ENCODE measurements at places on chromosomes 2 and 18.

- peak; percentile 70 for DNase-seq
Observed at GRCh38 chr2:84494070-84494469, 22.2 kb upstream of the DNAH6 start.

DNA sequence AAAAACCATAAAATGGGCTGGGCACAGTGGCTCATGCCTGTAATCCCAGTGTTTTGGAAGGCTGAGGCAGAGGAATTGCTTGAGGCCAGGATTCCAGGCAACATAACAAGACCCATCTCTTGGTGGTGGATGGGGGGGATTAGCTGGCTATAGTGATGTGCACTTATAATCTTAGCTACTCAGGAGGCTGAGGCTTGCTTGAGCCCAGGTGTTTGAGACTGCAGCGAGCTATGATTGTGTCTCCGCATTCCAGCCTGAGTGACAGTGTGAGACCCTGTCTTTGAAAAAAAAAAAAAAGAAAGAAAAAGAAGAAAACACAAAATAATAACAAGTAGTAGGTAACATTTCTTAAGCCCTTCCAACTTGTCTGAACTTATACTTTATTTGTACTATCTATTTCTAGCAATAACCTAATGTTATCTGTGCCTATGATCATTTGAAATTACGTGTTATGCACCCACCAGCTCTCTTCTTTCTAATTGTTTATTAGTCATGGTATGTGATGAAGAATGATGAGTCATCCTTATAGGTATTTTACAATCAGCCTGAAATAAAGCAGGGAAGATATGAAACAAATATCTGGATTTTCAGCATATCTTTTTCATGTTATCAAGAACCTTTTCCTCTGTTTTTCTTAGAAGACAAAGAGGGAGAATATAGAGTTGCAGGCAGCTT is 129.3 kb upstream of the UNC80 start:
- DNase-seq = peak; percentile 27

GRCh38 chr2:59462422-59463197 is 1090.8 kb downstream of the BCL11A start:
- no peak for DNase-seq

GRCh38 chr2:79041032-79041448 is 15.5 kb downstream of the REG3G start:
- DNase-seq = no peak

GRCh38 chr2:195709901-195710806 is 53.1 kb downstream of the SLC39A10 start:
- peak; percentile 82 for DNase-seq

- no peak for DNase-seq
Observed at GRCh38 chr2:190877436-190877835, 3.2 kb upstream of the GLS start.

DNA sequence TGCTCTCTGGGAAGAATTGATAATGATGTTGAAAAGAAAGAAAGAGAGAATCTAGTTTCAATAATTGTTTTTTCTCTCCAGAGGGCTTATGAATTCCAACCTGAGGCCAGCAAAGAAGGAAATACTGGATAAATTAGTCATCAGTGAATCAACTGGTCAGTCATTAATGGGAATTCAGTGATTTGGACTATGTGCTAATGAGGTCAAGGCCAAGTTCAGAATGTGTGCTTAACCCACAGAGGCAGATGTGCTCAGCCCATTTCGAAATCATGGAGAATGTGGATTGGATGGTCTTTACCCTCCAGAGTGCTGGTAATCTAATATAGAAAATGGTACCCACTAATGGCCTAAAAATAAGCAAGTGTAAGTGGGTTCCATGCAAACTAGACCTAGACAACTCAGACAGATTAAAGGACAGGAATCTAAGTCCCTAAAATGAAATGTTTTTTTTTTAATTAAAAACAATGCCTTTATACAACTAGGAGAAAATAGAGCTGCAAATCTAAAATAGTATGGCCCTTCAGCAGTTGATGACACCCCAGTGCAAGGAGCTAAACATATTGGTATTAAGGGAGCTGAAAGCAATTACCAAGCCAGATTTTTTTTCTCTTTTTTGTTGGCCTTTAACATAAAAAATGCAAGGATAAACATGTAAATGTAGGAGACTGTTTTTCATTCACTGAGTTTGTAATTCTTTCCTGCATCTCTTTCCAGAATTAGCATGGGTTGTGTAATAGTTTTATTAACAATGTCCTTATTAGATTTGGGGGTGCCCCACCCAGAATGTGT is 296.9 kb downstream of the SATB2 start:
- DNase-seq = peak; percentile 94

DNA sequence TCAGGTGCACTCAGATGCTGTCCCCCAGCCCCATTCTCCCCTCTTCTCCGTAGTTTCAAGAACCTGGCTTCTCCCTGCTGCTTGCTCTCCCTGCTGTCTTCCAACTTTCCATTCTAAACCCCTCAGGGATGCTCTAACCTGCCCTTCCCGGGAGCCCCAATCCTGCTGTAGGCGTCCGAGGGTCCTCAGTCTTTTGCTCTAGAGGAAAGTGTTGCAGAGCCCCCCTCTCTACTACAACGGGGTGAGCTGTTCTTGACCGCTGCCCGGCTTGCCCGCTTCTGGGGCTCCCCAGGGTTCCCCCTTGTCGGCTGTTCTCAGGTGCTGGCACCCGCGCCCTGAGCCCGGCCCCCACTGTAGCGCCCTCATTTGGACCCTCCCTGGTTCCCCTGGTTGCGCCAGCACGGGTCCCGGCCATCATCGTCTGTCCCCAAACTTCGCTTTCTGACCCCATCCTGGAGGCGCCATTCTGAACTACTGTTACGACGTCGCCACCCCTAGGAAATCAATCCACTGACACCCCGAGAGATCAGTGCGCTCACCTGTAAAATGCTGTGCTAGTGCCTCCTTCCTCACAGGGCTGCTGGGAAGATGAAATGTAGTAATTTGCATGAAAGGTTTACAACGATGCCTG is 31.9 kb upstream of the REG3G start:
- no peak for DNase-seq

DNA sequence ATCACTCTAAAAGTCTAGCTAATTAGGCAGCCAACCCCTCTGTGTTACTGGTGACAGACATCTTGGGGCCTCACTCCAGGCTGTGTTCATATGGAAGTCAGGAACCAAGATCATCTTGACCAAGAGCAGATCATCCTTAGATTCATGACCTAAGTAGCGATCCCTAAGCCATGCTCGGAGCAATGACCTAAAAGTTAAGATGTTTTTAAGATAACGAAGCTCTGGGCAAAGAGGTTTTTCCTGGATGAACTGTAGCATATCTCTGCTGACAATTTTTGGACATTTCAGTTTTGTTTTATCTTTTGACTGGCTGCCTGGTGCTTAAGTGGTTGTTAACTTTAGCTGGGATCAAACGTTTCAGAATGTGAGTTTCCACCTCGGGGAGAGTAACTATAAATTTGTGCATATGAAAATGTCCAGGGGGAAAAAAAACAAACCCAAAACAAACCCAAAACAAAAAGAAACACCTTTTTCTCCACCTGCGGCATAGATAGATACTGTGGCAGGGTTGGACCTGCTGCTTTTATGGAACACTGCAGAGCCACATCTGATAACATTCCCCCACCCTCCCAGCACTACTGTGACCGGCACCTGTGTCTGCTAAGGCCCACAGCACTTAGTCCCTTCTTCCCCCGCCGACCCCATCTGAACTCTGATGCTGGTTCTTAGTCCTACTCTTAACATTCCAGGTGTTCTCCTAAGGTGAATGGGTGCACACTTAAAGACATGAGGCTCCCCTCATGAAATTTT is 45.5 kb downstream of the EPAS1 start:
- no peak for DNase-seq

GRCh38 chr2:217182926-217183325 is 323.1 kb upstream of the TNP1 start:
- no peak for DNase-seq

- no peak for DNase-seq
Observed at GRCh38 chr2:122753336-122753735, 997.9 kb downstream of the TSN start.

DNA sequence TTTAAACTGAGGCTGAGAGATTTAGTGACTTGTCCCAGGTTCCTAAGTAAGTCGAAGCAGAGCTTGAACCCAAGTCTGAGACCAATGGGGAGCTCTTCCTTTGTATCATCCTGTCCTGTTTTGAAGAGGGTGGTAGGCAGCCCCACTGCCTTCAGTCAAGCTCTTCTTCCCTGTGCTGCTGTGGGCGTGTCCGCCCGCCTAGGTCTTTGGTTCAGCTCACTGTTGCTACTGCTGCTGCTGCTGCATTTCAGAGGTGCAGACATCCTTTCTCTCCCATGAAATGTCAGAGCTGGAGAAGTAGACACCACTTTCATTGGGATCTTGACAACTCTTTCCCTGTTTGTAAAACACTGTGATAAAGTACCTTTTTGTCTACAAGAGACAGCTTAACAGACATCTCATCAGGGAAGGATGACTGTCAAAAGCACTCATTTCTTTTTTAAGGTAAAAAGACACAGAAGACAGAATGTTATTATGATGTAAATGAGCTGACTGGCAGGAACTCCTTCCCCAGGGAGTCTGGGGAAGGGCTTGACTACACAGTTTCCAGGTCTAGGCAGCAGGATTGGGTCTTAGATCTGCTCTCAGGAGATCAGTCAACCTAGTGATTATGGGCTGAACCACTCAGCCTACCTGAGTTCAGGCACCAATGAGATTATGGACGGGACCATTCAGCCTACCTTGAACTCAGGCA is 91.7 kb upstream of the TRIB2 start:
- DNase-seq = no peak

- DNase-seq = peak; percentile 55
Observed at GRCh38 chr2:231672617-231673347, 35.5 kb upstream of the PTMA start.

- no peak for DNase-seq
Observed at GRCh38 chr2:151728804-151729414, 5.4 kb downstream of the NEB start.

DNA sequence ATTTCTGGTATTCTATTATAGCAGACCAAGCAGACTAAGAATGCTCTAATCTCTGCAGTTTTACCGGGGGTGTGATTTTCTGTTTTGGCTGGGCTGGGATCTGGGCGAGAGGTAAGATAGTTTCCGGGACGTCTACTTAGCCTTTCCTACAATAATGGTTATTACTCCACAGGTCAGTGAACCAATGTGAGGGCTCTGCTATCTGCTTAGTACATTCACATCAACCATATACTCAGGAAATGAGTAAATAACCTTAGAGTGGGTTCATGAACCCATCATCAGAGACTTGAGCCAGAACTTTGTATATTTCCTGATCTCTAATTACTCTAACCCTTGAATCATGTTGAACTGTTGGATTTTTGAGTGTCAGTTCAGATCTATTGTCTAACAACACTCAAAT is 90.1 kb upstream of the NOL4 start:
- DNase-seq = no peak

DNA sequence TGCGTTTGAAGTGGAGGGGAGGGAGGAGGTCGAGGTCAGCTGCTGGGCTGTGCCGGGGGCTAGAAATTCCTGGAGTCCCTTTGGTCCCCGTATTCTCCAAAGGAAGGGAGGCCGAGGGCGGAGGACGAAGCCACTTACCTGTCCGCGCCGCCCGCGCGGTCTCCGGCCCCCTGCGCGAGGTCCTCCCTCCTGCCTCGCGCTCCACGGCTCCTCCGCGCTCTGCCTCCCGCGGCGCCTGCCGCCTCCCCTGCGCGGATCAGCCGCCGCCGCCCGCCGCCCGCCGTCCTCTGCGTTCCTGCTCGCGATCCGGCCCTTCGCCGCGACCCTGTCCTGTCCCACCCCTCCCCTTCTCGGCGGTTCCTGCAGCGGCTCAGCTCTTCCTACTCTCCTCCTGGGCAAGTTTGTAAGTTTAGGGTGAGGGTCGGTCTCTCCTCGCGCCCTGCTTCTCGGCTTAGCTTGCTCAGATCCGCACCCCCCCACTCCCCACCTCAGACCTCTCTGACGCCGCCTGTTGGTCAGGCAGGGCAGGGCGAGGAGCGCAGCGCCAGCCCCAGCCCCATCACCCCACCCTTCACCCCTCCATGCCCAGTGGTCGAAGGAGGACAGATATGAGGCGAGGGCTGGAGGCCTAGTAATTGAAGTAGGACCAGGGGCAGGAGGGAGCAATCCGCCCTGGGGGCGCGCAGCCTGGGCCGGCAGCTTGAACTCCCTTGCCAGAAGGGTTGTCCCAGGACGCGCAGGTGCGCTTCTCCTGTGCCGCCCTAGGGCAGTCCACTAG is 9.7 kb upstream of the SKOR2 start:
- no peak for DNase-seq

- peak; percentile 32 for DNase-seq
Observed at GRCh38 chr2:178523596-178524134, 43.4 kb downstream of the PLEKHA3 start.

DNA sequence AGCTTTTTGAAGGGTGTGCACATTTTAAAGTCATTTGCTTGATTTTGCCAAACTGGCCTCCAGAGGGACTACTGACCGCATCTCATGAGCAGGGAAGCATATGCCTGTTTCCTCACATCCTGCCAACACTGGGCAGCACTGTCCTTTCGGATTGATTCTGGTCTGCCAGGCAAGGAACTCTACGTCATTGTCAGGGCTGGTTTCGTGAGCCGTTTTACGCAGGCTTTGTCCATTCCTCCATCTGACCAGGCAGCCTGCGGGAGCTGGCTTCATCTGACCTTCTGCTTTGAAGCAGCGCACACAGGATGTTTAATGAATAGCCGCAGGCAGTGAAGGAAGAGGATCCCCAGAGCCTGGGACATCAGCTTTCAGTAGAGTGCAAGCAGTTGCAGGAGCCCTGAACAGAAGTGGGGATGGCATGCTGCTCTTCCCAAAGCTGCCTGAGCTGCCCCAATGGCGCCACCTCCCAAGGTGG is 46.3 kb upstream of the SEMA4C start:
- DNase-seq = peak; percentile 66

DNA sequence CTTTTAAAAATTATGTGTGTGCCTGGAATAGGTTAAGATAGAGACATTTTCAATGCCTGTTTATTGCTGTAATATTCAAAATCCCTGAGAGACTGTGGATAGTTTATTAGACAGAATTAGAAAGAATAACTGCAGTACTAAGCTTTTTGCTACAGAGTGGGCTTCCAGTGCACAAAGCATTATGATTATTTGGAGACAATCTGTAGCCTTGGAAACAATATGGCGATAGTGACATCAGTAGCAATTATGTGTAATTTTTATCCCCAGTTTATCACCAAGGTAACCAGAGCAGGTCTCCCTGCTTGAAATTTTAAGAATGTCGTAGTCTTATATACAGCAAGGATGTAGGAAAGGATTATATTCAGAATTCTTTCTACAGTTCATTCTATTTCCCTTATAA is 100.0 kb downstream of the MYO3B start:
- no peak for DNase-seq

- no peak for DNase-seq
Observed at GRCh38 chr2:108943751-108944150, 45.3 kb downstream of the EDAR start.
